Smooth muscle cell of the pulmonary artery (primary cell): ENCODE measurements at places on chromosomes 1 and 21. TPM values are rescaled to one million over a fixed set of nuclear protein-coding genes. Genes with fewer than 3 reads are reported as not detected.

Gene PPOX
- 7.4 and 10.0 TPM in 2 replicates for total RNA-seq

Gene FCRLB
- total RNA-seq: 1.6 and 2.9 TPM in 2 replicates

Gene CLDN8
- total RNA-seq: not detected in 2 replicates

Gene COL6A1
- total RNA-seq: 1,943 and 3,346 TPM in 2 replicates

Gene CFHR4
- not detected in 2 replicates for total RNA-seq

Gene TMOD4
- total RNA-seq: not detected in 2 replicates

Gene OLFML3
- total RNA-seq: 24.8 and 36.4 TPM in 2 replicates

Gene PRAMEF4
- not detected in 2 replicates for total RNA-seq

Gene CLCNKB
- total RNA-seq: 0.07 TPM in 2 replicates

Gene FMO5
- total RNA-seq: 0.43 and 1.4 TPM in 2 replicates

Gene IL19
- total RNA-seq: not detected in 2 replicates

Gene NDUFS5
- total RNA-seq: 272 and 330 TPM in 2 replicates
